ENCODE measurements at places on chromosomes 3 and 15.

GRCh38 chr15:53203454-53203853 is 413.3 kb upstream of the ONECUT1 start:
- DNase-seq, result no peak

GRCh38 chr15:89632563-89633430 is 22.5 kb downstream of the KIF7 start:
- DNase-seq, result no peak

DNA sequence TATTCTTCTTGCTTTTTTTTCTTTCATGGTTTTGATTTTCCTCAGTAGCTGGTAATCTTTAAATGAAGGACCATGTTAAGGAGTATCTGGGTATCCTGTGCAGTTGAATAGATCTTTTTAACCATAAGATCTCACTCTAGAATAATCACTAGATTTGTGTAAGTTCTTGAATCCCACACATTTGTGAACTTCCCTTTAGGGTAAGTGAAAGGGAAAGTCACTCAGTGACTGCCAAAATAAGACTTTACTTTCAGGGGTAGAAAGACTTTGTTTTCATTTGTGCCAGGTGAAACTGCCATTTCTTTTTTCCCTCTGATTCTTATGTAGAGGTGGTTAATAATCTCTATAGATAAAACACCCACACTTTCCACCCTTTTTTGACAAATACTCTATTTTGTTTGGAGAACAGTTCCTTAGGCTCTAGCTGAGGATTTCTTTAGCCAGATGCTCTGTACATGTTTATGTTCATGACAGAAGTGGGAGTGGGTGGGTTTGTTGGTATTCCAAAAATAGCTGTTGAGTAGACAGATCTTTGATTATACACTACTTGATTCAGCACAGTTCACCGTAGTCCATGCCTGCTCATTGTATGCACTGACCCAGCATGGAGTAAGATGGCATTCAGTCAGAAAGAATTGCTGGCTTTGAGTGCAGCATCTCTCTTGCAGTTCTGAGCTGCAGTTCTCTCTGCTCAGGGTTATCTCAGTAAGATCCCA is 28.5 kb downstream of the LRRC49 start:
- no peak for DNase-seq

DNA sequence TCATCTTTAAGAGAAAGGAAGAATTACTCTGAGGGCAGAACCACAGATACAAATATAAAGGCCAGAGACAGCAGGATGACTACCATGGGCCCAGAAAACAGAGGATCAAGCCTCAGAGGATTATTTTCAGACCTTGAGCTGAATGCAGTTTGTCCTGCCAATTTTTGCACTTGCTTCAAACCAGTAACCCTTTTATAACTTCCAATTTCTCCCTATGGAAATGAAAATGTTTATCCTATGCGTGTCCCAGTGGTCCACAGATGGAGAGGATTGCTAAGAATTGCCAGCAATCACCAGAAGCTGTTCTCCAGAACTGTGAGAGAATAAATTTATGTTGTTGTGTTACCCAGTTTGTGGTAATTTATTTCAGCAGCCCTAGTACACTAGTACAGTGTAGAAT is 26.4 kb upstream of the MME start:
- no peak for DNase-seq

GRCh38 chr15:91926908-91927270 is 73.4 kb downstream of the SLCO3A1 start:
- DNase-seq, result no peak

DNA sequence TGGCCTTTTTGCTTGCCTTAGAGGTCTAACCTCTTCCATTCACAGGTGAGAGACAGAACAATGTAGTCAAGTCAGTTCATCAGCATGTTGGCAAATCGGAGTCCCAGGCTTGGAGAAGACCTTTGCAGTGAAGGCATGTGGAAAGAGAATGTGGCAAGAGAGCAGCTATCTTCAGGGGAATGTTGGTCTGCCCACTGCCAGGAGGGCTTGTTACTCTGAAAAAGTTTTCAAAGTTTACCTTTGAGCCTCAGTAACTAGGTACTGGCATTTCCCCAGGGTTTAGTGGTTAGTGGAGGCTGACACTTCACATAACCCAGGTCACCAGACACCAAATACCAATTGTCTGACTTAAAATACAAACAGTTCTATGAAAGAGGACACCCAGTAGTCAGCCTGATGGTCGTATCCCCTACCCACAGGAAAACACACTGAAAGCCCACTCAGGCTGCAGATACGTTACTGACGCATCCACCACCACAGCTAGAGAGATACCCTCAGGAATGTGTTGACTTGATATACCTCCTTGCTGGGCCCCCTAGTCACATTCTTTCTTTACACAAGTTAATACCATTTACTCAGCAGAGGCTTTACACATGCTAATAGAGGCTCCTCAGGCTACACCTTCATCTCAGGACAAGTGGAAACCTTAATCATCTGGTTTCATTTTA is 9.7 kb upstream of the ARID3B start:
- DNase-seq, result no peak

DNA sequence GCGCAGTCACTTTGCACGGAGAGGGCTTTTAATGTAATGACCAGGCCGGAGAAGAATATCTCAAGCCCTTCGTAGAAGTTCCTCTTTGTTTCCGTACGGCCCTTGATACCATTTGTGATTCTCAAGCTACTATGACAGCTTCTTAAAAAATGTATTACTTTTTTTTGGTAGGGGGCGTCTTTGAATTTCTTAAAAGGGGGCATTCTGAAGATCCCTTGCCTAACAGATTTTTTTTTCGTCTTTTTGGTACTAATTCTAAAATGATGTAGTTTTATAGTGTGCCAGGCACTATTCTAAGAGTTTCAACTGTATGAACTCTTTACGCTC is 614.0 kb downstream of the MCTP2 start:
- no peak for DNase-seq

GRCh38 chr3:161296814-161297213 is 74.5 kb downstream of the SPTSSB start:
- DNase-seq, result no peak

DNA sequence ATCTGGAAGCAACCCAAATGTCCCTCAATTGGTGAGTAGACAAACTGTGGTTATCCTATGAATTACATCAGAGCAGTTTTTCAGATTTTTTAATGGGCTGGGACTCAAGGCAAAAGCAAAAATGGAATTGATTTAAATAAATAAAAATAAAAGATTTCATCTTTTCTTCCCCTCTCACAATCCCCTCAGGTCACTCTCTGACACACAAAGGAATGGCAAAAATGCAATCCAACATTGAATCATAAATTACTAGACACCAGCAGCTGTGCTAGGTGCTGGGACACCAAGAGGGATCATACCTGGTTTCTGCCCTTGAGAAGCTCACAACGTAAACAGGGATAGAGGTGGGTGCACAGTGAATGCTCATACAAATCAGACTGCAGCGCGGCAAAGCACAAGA is 58.8 kb downstream of the CPN2 start:
- DNase-seq, result no peak

GRCh38 chr15:77819851-77820728 is 187.4 kb upstream of the LINGO1 start:
- no peak for DNase-seq

GRCh38 chr3:182795389-182795782 is 2.1 kb downstream of the ATP11B start:
- DNase-seq, result no peak

DNA sequence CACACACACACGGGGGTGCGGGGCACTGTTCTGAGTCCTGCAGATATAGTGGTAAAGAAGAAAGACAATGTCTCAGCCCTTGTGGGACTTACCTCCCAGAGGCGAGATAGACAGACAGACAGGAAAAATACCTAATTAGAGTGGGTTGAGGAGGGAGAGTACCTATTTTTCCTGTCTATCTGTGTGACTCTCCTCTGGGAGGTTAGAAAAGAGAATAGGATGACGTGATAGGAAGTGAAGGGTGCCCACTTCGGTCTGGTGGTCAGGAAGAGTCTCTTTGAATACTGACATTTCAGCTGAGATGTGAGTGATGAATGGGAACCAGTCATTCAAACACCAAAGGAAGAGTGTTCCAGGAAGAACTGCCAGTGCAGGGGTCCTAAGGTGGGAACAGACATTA is 4.1 kb upstream of the APOD start:
- DNase-seq, result no peak

DNA sequence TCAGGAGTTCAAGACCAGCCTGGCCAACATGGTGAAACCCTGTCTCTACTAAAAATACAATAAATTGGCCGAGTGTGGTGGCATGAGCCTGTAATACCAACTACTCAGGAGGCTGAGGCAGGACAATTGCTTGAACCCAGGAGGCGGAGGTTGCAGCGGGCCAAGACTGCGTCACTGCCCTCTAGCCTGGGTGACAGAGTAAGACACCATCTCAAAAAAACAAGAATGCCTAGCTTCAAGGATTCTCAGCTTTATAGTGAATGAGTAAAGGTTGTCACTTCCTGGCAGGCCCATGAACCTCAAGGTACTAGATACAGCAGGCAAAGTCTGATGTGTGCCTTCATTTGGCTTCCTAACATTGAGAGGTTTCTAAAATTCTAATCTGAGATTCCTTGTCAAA is 14.4 kb downstream of the THOC7 start:
- no peak for DNase-seq

GRCh38 chr3:44974416-44974815 is 1.6 kb downstream of the ZDHHC3 start:
- no peak for DNase-seq

GRCh38 chr3:59304296-59304695 is 254.5 kb upstream of the CFAP20DC start:
- DNase-seq, result no peak

- no peak for DNase-seq
Observed at GRCh38 chr3:171566803-171567422, 106.7 kb upstream of the TNIK start.

DNA sequence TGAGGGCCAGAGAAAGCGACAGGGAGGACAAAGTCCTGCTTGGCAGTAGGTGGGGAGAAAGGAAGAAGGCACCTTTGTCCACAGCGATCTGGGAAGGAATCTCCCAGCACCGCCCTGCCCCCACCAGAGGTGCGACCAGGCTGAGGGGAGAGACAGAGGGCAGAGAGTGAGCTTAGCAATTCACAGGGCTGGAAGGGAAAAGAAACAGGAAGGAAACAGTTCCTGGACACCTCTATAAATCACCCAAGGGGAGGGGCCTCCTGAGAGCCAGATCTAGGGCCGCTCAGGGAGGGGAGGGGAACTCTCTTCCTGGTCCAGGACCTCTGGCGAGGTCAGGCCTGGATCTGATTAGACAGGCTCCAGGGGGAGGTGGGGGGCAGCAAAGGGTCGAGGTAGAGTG is 35.4 kb downstream of the RNU5B-1 start:
- DNase-seq, result no peak

GRCh38 chr15:41286665-41287333 is 45.6 kb downstream of the OIP5 start:
- DNase-seq, result no peak

DNA sequence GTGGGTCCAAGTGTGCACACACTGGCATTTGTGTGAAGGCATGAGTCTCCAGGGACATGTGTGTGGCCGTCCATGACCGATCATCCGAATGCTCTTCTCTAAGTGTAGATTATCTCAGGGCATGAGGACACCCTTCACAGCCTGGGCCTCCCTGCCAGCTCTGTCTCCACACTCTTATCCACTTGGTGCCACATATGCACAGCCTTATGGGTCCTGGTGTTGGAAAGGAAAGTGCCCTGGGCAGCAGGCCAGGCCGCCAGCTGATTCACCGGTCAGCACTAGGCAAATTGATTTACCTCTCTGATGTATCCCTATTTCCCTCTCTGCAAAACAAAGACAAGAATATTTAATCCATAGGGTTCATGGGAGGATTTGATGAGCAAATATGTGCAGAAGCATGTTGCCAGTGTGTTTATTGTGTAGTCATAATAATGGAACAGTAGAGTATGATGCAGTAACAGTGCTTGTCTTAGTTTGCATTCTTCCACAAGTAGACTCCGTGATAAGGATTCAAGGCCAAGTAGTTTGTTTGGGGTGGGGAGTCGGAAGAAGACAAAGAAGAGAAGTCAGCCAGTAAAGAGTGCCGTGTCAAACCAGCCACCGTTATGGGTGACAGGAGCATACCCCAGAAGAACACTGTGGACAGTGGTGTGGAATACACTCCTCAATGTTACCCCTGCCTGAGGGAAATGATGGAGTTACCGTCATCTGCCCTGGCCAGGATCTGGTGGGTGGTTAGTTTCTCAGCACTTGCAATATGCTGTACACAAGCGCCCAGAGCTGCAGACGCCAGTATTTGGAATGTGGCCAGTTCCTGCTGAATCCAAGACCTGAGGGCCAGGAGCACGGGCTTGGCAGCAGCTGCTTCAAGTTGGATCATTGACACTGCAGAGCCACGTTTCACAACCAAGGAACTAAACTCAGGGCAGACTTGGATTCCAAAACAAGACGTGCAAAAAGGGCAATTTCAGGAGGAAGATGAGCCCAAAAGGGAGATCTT is 85.1 kb downstream of the MTHFS start:
- DNase-seq, result no peak

DNA sequence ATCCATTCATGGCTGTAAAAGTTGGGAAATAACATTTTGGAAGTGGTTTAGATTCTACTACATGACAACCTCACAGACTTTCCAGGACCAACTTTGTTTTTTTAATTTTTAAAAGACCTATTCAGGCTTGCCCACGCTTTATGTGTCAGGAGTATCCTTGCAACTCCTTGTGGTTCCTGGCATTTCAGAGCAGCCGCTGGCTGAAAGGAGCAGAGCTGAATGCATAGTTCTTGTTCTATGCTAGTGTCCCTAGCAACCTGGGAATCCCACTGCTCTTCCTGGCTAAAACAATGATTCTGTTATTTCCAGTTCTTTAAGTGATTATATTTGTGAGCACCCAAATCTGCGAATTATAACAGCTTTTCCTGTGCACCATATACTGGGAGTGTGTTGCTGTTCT is 34.9 kb downstream of the CP start:
- DNase-seq, result no peak

DNA sequence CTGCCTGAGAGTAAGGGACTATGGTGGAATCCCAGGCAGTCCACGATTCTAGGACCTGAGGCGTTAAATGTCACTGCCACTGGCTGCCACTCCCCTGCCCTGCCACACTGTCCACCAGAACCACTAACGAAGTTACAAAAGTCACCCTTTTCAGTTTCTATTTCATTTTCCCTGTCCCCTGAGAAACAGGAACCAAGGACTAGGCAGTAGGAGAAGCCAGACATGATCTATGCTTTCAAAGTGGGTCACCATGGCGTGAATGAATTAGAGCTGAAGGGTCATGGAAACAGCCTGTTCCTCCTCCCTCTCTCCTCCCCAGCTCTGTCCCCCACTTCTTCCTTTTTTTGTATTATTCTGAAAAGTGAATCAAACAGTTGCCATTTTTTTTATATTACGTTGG is 9.1 kb upstream of the ADPRH start:
- no peak for DNase-seq

DNA sequence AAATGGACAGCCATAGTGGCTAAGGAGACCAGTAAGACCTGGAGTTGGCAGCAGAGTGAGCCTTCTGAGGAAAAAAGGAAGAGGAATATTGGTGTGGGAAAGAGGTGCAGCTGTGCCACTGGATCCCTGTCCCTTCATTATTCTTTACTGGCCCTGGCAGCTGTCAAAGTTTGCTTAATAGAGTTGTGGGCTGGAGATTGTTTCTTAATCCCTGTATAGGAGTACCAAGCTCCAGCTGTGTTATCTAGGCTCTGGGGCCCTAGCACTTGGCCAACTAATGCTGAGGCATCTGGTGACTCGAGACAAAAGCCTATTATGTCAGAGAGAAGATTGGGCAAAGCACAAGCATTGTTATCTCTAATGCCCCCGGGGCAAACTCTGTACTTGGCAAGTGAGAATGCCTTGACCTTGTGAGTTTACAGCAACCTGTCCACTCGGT is 61.4 kb downstream of the ZNF609 start:
- DNase-seq, result no peak

- DNase-seq, result no peak
Observed at GRCh38 chr15:43169888-43170287, 15.3 kb upstream of the CCNDBP1 start.

Measured in GDM1 (cell line).